ENCODE measurements at places on chromosomes 11 and 22.
A peak's percentile ranks its signal among the peaks of the same experiment; 100 is the strongest.

DNA sequence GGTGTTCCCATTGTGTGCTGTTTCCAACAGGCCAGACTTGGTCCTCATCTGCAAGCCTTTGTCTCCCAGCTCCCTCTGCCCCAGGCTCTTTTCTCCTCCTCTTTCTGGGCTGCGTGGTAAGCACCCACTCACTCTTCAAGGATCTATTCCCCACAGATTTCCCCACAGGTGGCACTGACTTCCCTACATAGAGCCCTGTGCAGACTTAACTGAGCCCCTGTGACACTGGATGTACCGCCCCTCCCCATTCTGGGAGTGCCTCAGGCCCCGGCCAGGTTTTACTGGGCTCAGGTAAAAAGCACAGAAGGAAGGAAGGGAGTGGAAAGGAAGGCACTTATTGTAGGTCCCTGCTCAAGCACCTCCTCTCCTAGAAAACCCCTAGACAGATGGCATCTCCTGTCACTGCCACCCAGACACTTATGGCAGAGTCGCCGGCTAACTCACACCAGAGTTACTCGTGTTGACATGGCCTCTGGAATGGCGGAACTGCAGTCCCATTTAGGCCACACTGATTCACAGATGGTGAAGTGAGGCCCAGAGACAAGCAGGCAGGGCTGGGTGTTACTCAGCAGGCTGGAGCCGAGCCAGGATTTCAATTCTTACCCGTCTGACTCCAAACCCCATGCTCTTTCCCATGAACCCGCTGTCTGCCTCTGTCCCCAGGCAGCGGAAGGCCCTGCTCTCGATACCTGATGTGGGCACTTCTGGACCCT, 47.2 kb downstream of the LRRC32 start:
- no peak for DNase-seq

DNA sequence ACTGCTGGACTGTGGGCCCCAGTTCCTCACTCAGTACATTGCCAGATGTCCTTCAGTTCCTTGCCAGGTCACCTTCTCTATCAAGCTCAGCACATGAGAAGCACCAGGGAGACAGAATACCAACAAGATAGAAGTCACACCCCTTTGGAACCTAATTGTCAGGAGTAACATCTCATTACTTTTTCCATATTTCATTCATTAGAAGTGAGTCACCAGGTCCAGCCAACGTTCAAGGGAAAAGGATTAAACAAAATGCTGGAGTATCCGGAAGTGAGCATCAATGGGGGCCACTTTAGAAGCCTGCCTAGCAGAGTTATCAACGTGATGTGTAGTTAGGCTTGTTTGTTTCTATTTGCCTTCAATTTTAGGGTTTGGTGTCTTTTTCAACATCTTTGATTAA, 569.3 kb downstream of the MIAT start:
- DNase-seq = no peak

DNA sequence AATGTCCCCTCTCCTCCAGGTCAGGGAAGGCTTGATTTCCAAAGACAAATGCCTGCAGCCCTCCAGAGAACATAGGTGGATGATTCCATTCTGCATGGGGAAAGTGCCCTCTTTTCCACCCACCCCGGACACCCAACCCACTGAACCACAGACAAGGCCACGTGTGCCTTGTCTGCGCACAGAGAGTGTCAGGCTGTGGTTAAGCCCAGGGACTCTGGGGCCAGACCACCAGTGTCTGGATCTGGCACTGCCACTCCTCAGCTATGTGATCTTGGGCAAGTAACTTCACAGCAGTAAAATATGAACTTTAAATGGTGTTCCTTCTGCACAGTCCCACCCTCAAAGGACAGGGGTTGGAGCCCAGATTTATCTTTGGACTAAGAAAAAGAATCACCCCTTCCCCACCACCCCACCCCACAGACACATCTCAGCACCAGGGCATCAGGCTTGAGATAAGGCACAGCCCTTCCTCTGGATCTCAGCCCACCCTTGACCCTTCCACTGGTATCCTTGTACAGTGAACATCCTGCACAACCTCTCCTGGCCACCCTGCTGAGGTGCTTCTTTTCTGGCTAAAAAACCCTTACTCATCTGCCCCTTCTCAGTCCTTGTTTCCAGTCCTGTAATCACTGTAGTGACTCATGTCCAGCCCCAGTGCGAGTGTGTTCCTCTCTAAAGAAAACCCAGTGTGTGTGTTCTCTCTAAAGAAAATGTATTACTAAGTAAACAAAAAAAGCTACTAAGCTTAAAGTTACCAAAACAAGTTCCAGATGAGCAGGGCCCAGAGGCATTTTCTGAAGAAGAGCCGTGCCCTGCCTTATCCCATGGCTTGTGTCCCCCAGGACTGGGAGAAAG, 1.9 kb upstream of the PTGDR2 start:
- DNase-seq = no peak

DNA sequence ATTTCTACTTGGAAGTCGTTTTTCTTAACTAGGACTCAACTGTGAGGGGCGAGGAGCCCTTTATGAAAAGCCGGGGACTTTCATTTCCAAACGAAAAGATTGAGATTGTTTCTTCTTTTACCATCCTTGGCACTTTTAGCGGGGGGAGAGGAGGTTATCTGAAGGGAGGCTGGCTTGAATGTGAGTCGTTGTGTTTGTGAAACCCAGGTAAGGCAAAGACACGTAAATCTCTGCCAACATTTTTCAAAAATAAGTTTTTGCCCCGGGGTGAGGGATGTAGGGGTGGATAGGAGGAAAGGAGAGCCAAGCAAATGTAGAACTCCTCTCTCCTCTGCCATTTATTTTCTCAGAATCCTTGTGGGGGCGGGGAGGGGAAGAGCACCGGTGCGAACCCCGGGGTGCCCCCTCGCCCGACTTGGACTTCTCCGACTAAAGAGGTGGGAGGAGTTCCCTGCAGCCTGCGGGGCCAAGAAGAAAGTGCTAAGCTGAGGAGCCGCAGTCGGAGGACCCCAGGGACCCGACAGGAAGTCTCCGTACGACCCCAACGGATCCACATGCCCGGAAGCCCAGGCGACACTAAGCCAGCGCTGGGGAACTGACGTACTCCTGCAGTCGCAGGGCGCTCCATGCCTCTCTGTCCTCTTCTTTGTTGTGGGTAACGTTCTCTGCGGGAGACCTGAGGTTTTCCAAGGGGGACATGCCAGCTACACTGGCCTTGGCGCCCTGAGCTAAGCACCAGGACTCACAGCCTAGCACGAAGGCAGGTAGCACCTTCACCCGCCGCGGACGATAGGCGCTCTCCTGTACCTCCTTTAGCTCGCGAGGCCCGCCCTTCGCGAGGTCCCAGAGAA, 2.4 kb upstream of the WT1 start:
- peak; percentile 70 for DNase-seq

- no peak for DNase-seq
Observed at GRCh38 chr22:44722611-44723010, 20.6 kb downstream of the PRR5 start.

DNA sequence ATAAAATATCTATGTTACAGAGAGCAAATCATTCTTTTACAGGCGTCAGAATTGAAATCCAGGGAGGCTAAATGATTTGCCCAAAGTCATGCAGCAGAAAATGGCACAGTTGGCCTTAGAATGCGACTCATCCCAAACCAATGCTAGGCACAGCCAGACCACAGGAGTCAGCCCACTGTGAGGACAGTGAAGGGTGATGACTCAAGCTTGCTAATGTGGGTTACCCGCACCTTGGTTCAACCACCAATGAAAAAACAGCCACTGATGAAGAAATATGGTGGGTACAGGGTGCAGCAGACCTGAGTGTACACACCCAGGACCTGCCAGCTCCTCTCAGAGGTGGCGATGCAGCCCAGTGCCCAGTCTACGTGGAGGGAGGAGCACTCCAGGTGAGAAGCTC, 89.7 kb downstream of the ZC3H12C start:
- peak; percentile 53 for DNase-seq

DNA sequence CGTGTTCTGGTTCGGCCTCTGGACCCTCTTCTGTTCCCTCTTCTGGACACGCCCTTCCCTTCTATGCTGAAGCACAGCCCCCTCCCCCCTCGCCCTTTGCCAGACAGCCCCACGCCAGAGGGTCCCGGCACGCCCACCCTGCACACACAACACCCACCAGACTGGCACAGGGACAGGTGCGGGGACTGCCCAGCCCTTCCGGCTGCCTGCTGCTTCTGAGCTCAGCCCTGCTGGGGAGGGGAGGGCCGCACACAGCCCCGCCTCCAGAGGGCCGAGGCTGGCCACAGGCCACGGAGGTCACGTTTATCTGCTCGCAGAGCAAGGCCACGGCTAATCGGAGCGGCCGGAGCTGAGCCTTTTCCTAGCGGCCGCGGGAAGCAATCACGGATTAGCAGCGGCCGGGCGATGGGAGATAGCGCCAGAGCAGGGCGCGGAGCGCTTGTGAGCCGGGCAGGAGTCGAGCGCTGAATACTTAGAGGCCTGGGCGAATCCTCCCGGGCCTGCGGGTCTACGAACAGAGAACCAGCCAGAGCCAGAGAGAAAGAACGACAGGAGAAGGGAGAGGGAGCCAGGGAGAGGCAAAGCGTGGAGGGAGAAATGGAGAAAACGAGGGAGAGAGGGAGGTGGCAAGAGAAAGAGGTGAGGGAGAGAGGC, 21.5 kb downstream of the OTUB1 start:
- DNase-seq = no peak

DNA sequence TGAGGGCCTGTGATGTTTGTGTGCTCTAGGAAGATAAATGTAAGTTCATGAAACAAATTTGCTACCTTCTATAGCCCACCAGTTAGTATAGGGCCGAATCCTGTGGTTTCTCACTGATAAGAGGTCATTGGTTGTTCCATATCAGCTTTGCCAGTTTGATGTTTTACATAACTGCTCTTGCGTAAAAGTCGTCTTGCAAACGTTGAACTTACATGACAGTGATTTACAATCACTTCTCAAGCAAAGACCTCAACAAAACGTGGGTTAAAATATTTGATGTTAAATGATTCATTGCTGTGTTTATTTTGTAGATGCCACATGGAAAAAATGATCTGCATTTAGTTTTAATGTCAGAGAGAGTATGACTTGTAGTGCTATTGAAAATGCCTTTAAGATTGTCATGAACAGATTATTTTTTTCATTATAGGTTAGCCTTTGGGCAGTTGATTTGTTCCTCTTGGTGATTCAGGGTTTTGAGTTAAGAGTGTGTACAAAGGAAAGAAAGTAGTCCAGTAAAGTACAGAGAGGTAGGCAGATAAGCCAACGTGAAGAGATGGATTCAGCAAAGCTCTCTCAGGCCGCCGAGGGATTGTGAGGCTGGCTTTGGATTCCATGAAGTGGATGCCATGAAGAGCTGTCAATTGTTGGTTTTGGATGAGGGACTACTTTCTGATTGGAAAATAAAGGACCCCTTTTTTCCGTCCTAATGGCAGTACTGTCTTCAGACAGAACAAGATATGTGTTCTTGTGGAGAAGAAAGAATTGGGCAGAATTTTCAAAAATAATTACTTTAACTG, 2.6 kb downstream of the EWSR1 start:
- peak; percentile 73 for DNase-seq

GRCh38 chr11:17581732-17582053, 34.6 kb downstream of the OTOG start:
- DNase-seq = no peak

- DNase-seq = no peak
Observed at GRCh38 chr22:27790376-27791158, 11.0 kb downstream of the MN1 start.

DNA sequence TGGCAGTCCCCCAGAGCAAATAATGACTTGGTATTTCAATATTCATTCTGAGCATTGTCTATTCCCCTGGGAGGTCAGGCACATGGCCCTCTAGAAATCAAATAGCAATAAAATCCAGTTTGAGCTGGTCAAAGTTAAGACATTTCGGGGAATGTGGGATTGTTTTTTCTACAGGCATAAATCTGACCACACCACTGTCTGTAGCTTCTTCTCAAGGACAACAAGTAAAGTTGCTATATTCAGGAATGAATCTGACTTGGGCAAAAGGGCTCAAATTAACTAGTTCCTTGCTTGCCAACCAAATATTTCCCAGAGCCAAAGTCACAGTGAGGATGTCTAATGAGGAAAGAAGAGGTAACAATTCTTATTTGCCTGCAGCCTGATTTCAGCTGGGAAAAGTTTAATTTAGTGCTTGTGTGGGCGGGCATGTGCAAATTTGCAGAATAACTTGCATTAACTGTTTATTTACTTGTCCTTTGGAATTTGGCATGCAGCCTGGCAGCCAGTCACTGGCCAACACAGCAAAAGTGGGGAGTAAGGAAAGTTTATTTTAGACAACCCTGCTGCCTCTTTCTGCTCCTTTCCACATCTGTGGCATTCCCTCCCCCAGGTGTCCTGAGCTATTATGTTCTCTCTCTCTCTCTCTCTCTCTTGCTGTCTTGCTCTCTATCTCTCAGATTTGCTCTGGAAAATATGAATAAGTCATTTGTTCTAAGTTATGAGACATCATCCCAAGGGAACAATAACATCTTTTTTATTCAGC, 51.2 kb upstream of the ARHGAP20 start:
- no peak for DNase-seq

GRCh38 chr11:67996051-67996450, 7.8 kb downstream of the UNC93B1 start:
- DNase-seq = no peak

DNA sequence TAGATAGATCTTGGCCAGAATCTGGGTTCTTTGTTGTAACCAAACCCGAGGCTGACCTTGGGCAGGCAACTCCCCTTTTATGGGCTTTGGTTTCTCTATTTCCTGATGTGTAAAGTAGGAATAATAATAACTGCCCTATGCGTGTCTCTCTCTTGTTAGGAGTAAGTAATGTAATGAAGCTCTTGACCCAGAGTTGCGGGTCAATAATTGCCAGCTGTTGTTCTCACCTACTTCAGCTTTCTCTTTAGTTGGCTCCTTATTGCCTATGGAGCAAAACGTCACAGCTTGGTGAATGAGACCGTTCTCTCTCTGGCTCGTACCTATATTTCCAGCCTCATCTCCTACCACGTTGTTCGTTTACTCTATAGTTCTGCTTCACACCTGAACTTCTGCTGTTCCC, 56.6 kb upstream of the KIRREL3 start:
- DNase-seq = no peak

DNA sequence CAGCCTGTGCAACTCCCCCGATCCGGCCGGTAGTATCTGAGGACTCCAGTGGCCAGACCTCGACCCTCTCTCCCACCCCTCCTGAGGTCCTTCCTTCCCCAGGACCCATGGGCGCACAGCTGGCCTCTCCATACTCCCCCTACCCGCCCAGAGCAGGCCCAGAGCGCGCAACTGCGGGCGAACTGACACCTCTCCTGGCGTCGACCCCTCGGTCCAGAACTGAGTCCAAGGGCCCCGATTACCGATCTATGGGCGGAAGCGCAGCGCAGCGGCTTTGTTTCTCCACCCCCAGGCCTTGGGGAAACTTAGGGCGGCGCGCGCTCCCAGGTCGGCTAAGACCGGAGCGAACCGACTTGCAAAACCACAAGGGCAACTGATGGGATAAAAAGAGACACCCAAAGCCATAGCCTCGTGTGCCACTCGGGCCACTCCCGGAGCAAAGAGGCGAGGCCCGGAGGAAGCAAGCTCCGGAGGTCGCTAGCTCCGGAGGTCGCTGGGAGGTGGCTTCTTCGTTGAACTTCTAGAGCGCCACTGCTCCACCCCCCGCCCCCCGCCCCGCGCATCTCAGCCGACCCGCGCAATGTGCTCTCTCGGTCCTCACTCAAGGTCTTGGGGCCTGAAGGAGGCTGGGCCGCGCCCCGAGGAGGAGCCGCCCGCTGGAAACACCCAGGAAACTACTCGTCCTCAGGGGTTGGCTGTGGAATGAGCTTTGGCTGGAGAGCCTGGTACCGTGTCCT, 9.8 kb upstream of the ALX4 start:
- peak; percentile 37 for DNase-seq

- no peak for DNase-seq
Observed at GRCh38 chr11:129417458-129417857, 41.8 kb downstream of the BARX2 start.

- DNase-seq = no peak
Observed at GRCh38 chr11:15557457-15558230, 442.9 kb downstream of the INSC start.

- peak; percentile 7 for DNase-seq
Observed at GRCh38 chr11:19646921-19647320, 65.7 kb upstream of the NAV2 start.
